ENCODE measurements at places on chromosomes 6 and 20. TPM values are rescaled to one million over a fixed set of nuclear protein-coding genes. Genes with fewer than 3 reads are reported as not detected.

DNA sequence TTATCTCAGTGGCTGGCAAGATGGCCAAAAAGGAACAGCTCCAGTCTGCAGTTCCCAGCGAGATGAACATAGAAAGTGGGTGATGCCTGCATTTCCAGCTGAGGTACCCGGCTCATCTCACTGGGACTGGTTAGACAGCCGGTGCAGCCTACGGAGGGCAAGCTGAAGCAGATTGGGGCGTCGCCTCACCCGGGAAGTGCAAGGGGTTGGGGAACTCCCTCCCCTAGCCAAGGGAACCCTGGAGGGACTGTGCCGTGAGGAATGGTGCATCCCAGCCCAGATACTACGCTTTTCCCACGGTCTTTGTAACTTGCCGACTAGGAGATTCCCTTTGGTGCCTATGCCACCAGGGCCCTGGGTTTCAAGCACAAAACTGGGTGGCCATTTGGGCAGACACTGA is 324.7 kb downstream of the GJA1 start:
- no peak for DNase-seq

DNA sequence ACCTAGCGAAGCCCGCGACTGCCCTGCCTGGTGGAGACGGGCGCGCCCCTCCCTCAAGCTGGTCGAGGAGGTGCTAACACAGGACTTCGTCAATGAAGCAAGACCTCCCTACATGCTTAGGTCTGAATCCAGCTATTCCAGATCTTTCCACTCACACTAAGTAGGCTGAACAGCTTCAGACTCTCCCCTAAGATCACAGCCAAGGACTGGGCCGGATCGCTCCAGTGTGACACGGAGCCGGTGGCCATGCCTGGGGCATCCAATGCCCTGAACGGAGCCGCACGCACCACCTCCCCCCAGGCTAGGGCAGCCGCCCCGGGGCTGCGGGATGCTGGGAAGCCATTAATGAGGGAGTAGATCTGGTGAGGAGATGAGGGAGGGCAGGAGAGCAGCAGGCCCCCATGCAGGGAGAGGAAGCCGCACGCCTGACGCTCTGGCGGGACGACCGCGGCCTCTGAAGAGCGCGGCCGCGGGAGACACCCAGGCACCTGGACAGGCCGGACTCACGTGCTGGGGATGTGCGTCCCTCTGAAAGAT is 200.0 kb downstream of the WDR27 start:
- no peak for DNase-seq

GRCh38 chr20:44609516-44610312 is 27.3 kb downstream of the PKIG start:
- peak; percentile 72 for DNase-seq

DNA sequence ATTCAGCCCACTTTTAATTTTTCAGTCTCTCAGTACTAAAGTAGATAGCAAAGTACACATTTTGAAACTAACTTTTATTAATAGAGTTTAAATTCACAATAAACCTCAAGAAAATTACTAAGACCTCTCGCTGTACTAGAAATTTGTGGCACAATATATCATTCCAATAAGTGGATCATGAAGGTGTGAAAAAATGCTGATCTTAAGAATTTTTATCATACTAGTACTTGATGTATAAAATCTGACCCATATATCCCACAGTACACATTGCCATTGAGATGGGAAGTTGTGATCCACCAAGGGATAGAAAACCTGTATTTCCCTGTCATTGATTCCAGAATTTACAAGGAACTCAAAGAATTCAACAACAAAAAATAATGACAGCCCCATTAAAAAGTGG is 85.7 kb downstream of the DCDC2 start:
- no peak for DNase-seq

DNA sequence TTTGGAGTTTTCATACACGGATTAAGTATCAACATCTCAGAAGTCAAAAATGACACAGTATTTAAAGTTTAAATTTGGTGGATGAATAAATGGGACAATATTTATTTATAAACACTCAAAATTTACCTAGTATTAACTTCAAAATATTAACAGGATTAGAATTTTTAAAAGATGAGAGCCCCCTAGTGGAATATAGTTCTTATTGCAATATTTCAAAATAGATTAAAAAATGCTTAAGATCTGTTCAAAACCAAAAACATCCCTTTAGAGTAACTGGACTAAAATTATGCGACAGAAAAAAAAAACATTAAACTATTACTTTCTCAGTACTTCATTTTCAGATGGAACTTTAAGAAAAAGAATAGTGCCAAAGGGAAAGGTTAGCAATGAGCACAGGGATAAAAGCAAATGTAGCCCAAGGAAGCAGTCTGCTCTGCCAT is 56.6 kb downstream of the SNX14 start:
- no peak for DNase-seq

GRCh38 chr6:69408886-69409285 is 387.9 kb downstream of the LMBRD1 start:
- no peak for DNase-seq

GRCh38 chr6:157937916-157938315 is 43.7 kb upstream of the SYNJ2 start:
- DNase-seq = no peak

DNA sequence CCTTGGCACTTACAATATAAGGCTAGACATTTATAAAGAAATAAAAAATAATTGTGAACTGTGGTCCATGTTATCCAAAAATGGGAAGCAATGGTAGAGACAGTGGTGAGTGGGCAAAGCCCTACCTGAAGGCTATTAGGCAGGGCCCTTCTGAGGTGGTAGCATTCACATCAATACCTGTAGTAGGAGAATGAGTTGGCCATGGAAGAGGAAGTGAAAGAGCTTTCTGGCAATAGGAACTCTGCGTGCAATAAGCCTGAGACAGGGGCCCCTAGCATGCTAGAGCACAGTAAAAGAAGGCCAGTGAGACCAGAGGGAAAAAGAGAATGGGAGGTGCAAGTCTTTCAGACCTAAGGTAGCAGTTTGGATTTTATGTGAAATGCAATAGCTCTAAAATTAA is 754.5 kb downstream of the PTPRT start:
- no peak for DNase-seq

DNA sequence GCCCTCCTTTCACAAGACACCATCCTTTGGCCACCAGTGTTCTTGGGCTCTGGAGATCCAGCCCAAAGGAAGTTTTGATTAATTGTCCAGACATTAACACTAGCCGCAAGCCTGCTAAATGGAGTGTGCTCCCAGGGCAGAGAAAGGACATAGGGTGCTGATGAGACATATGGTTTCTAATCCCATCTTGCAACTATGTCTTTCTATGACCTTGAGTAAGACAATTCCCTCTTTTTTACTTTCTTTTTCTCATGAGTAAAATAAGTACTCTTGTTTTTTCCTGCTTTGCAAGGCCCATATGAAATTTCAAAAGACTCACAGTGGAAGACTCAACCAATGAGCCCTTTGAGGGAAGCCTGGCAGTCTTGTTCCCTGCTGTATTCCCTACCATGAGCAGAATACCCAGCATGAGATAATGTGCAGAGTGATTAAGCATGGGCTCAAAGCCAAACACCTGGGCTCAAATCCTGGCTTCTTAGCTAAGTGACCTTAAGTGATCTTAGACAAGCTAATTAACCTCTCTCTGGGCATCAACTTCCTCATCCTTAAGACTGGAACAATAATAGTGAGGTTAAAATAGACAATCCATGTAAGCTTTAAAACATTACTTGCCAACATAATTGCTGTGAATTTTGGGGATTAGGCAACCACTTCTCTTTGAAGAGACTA is at the start of gene WFDC10B:
TSS of gene WFDC10B (minus strand) at position 51 of the 669 bp plus-strand sequence. CDS start 19,027 bp downstream, outside the sequence.
- DNase-seq = no peak

DNA sequence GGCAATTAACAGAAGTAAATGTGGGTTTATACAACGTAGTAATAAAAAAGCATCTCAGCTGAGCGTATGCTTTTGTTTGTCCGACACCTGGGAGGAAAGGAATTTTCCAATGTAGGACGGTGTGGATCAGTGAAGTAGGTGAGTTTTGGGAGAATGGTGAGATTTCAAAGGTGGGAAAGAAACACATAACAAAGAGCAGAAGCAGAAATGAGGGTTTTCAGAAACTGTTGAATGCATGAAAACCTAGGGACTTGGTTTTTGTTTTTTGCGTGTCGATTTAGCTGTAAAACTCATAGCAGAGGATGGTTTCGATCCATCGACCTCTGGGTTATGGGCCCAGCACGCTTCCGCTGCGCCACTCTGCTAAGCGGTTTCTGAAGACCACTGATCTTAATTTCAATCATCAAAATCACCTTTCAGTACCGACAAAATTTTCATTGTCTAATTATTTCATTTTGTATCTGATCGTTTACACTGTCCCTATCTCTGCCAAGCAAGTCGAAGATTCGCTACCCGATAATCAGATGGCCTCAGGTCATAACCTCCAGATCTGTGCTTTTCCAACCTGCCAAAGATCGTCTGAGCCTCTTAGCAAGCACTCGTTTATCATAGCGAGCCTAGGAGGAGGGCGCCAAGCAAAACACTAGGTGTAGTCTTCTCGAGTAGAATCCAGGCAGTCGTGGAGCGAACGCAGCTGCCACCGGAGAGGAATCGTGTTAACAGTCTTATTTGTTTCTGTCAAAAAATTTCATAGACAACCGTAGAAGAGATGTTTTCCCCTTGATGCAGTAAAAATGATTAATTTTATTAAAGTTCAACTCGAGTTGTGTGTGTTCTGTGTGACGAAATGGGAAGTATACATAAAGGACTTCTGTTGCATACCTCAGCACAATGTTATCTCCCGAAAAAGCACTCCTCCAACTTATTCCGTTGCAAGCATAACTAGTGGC is 20.9 kb upstream of the POM121L2 start:
- peak; percentile 49 for DNase-seq

GRCh38 chr6:161596807-161597520 is 323.1 kb upstream of the AGPAT4 start:
- no peak for DNase-seq

- DNase-seq = no peak
These were observed 31.3 kb upstream of the BMP2 start for GRCh38 chr20:6735942-6736845.

DNA sequence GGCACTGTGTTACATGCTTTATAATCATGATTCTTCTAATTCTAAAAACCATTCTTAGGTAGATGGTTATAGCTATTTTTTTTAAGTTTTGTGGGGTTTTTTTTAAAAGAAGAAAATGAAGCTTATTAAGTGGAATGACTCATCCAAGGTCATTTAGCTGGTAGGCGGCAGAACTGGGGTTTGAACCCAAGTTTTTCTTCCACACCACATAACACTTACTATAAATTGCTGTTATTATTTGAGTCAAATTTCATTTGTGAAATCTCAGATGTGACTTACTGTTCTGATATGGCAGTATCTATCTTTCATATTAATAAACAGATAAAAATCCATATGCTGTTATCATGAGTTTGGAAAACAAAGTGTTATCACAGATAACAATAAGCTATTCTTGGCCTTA is 10.4 kb upstream of the COL10A1 start:
- DNase-seq = no peak

DNA sequence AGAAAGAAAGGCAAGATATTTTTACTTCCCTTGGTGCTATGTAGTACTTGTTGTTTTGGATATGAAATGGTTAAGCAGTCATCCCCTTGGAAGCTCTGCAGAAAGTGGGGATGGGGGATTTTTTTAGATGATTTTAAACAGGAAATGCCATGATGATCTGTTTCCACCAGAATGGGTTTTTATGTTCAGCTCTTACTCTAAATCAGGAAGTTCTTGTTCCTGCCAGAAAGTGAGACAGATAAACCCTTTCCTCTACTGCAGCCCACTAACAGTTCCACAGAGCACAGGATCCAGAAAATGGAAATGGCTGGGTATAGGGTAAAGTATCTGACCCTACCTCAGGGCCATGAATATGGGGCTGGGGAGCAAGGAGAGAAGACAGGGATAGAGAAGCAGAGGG is 32.1 kb upstream of the PPP1R3G start:
- no peak for DNase-seq

GRCh38 chr6:135115411-135115810 is 60.8 kb upstream of the HBS1L start:
- no peak for DNase-seq

- no peak for DNase-seq
These were observed 497.9 kb upstream of the EPHA7 start for GRCh38 chr6:93917216-93917615.

DNA sequence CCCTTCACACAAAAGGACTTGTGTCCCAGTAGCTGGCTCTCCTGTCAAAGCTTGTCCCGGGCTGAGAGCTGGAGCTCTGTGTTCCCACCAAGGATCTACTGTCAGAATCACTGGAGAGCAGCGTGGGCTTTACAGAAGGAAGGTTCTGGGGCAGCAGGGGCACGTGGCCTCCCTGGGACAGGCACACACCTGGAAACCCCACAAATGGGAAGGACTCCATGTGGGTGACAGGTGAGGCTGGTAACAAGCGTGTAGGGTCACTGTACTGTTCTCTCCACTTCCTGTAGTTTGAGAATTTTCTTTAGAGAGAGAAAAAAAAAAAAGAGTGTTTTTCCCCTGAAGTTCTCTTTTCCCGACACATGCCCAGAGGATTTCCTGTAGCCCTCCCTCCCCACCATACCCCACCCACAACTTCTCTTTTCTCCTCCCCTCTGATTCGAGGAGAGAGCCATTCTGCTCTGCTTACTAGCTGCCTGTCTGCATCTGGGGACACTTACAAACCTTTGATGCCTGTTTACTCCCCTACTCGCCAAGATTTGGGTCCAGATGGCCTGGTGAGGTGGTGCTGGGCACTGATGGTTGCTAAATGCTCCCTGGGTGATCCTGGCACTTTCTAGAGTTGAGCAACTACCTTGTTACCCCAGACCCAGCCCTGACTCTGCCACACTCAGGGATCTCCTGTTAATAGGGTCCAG is 84.1 kb upstream of the SIRPA start:
- DNase-seq = no peak

GRCh38 chr6:119633461-119633860 is 283.9 kb upstream of the MAN1A1 start:
- no peak for DNase-seq

Gene COL19A1
- total RNA-seq = not detected

Gene SLC23A2
- 22.3 TPM for total RNA-seq

Gene GPR63
- total RNA-seq = 1.9 TPM

Gene CST5
- not detected for total RNA-seq

Gene LY6G6C
- not detected for total RNA-seq

Gene SLC22A16
- not detected for total RNA-seq

Gene AIF1
- 7.4 TPM for total RNA-seq
